ENCODE measurements at places on chromosomes 2 and 18. TPM values are rescaled to one million over a fixed set of nuclear protein-coding genes. Genes with fewer than 3 reads are reported as not detected.

Gene ARHGEF4
- total RNA-seq = 3.3 TPM

DNA sequence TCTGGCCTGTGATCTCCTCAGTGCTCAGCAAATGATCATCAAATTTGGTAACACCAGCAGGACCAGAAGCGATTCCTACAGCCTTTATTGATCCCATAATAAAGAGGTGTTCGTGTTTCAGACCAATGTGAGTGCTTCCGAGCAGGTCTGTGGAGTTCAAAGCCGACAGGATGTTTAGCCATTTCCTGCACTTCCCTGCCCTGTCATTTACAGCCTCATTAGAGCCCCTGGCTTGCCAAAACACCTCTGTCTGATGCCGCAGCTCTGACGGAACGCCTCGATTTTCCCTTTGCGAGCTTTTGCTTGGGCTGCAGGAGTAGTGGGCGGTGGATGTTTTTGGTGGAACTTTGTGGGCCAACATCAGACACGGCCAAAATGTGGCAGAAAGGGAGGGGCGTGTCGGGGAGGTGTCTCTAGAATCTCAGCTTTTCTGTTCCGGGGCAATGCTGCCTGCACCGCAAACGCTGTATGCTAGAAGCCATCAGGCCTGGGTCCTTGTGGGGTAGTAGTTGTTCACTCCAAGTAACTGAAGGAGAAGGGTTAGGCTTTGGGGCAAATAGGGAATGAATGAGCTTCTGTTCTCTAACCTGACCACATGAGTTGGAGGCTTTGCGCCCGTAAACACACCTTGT is 26.1 kb upstream of the INHBB start:
- DNase-seq = no peak

GRCh38 chr2:41937921-41938708 is 109.7 kb upstream of the PKDCC start:
- DNase-seq = no peak

DNA sequence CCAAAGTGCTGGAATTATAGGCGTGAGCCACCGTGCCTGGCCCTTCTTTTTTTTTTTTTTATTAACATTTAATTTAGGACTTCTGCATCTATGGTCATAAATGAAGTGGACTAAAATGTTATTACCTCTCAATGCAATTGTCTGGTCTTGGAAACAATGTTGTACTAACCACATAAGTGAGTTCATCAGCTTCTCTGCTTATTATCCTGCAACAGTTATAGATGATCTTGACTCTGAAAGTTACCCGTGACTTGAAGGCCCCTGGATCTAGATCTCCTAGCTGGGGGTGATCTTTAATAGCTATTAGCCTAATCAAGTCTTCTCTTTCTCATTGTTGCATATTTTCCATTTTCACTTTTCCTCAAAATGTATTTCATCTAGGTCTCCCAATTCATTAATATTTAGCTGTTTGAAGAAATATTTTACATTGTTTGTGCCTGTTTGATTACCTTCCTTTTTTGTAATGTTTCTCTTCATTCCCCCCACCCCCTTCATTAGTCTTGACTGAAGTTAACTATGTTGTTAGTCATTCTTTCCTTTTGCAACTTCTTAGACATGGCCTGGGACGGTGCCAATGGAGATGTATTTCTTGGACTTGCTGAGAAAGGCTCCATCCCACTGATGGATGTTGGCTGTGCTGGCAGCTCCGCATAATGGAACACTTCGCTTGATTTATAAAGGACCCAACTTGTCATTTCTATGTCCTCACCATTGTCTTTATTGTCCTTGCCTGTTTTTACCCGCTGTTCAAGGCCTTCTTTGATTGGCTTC is 141.6 kb upstream of the RIOK3 start:
- no peak for DNase-seq

Gene KYNU
- total RNA-seq = 0.20 TPM

Gene NAT8
- total RNA-seq = not detected

DNA sequence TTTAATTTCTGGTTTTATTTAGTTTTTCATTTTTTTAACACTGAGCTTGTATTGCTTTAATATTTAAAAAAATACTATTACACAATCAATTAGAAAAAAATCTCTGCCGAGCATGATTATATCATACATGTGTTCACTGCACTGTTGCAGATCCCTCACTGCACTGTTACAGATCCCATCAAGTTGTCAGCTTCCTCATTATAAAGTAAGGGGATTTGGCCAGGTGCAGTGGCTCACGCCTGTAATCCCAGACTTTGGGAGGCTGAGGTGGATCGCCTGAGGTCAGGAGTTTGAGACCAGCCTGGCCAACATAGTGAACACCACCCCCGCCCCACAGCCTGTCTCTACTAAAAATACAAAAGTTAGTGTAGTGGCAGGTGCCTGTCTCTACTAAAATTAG is 33.0 kb upstream of the METTL21A start:
- DNase-seq = no peak

Measured in activated naive CD8-positive, alpha-beta T cell treated with anti-CD3 and anti-CD28 coated beads for 36 hours (primary cell).